ENCODE measurements at places on chromosomes 1 and 21.

DNA sequence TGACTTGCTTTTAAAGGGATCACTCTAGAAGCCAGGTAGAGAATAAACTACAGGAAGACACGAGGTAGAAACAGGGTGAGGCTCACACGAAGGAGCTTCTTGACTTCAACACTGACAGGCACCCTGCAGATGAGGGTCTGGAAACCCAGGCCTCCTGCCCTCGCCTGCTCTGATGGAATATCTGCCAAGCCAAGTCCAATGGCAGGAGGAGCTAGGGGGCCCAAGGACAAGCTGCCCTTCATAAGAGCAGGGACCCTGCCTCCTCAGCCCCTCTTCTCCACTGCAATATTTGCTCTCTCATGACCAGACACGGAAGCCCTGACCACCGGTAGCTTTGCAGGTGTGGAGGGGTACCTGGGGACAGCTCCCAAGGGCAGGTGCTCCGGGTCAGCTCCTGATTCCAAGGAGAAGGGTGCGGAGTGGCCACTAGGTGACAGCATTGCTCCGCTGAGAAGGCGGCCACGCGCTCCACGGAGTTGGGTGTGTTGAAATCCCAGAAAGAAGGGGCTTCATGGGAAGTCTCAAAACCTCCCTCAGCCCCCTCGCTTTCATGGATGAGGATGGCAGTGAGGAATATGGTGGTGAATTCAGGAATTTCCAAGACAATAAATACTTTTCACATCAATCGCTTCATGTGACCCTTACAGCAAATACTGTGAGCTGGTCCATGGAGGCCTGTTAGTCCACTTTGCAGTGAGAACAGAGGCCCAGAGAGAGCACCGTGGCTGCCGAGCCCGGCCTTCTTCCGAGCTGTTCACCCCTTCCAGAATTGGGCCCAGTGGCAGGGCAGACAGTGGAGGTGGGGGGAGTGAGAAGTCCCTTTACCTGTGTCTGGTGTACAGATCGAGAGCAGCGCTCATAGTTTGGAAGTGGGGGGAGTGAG is 33.2 kb upstream of the PAX7 start:
- peak; percentile 96 for ATAC-seq

DNA sequence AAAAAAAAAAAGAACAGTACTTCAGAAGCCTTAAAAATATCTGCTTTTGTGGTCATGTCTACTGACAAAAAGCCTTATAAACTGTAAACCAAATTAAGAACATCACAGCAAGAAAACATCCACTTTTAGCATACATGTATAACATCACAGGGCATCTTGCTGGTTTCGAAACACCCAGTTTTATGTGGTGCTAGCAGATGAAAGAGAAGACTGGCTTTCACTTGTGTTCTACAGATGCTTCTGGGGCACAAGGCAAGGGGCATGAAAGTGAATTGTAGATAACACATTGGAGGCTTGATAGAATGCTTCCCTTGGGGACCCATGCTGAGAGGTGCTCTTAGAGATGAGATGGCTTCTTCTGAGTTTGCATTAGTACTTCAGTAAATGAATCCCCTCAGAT is 543.7 kb upstream of the PKN2 start:
- no peak for ATAC-seq

DNA sequence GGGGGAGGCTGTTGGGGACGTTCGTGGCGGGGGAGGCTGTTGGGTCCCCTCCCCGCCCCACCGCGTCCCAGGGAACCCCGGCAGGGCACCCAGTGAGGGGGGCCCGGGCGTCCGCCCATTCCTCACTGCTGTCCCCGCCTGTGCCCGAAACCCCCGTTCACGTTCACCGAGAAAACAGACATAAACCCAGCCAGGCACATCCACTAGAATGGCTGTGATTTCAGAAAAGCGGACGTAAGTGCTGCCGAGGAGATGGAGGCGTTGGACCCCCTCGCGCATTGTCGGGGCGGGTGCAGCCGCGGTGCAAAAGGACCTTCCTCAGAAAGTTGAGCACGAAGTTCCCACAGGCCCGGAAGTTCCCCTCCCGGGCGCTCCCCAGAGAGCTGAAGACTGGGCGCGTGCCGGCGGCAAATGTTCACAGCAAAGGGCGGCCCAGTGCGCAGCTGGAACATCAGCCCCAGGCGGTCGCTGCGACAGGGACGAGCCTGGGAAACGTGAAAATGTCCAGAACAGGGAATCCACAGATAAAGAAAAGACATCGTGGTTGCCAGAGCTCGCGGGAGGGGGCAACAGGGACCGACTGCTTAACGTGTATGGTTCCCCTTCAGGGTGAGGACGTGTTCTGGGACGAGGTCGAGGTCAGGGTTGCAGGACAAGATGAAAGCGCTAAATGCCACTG is 18.5 kb upstream of the SAMD11 start:
- no peak for ATAC-seq

GRCh38 chr21:44792702-44793591 is 8.7 kb downstream of the UBE2G2 start:
- peak; percentile 97 for ATAC-seq

- ATAC-seq, result no peak
Observed at GRCh38 chr1:229184066-229184465, 86.8 kb upstream of the RAB4A start.

- no peak for ATAC-seq
Observed at GRCh38 chr1:205430696-205431305, 8.9 kb upstream of the LEMD1 start.

- no peak for ATAC-seq
Observed at GRCh38 chr1:29599071-29599470, 362.7 kb downstream of the PTPRU start.

GRCh38 chr1:193729429-193729828 is 543.0 kb upstream of the B3GALT2 start:
- ATAC-seq, result peak; percentile 83

GRCh38 chr1:103514920-103515503 is 10.5 kb upstream of the RNPC3 start:
- ATAC-seq, result peak; percentile 84

DNA sequence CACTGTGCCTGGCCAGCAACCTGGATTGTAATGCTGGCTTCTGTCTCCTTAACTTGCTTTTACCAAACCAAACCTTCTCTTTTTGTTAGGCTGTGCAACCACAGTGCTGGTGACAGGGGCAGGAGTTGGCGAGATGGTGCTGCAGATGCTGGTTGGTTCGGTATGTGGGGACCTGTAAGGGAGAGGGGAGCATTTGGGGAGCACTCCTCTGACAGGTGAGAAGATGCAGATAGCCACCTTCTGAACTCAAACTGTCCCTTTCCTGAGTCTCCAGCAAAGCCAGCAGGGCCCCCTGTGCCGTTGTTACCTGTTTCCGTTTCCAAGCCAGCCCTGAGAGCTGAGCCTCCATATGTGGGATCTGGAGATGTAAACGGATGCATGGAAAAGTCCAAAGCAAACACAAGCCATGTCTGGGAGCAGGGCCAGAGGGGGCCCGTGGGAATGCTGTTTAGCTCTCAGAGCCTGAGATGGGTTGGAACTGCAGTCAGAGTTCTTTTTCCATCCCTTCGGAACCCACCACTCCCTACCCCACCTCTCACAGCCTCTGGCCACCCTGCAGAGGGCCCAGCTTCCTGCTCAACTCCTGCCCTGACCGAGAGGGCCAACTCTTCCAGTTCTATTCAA is 34.0 kb downstream of the ELK4 start:
- ATAC-seq, result no peak

DNA sequence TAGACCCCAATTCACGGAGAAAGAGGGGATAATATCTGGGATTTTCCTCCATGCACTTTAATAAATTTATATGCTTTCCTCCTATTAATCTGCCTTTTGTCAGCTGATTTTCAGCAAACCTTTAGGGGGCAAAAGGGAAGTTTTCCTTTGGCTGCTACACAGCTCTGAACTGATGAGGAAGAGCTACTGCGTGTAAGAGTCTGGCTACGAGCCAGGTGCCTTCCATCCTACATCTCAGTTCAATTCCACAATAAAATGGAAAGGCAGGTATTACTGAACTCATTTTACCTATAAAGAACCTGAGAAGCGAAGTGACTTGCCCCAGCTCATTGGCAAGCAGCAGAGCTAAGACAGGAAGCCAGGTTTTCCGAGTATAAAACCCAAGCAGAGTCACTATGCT is 28.3 kb upstream of the ZNF326 start:
- no peak for ATAC-seq

DNA sequence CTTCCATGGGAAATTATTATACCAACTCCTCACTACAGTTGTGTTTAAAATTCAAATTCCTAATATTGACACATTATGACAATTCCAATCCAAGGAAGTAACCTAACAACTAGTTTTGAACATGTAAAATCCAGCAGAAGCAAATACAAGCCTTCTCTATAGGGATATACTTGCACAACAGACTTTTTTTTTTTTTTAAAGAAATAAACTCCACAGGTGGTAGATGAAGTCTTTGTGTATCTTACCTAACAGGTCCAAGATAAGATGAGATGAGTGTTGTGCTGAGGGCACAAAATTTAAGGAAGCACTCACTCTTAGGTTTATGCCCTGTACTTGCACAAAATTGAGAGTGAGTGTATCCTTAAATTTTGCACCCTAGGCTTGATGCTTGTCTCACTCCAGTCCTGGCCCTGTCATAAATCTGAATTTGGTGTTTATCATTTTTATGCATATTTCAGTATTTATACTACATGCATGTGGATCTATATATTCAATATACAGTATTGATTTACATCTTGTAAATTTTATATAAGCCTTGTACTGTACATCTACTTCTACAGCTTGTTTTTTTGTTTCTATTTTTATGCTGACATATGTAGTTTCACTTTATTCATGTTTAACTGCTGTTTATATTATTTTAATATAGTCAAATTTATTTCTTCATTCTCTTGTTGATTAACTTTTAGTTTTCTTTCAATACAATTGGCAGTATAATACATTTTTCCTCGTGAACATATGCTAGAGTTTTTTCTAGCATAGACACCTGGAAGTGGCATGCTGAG is 60.6 kb upstream of the RGL1 start:
- no peak for ATAC-seq

DNA sequence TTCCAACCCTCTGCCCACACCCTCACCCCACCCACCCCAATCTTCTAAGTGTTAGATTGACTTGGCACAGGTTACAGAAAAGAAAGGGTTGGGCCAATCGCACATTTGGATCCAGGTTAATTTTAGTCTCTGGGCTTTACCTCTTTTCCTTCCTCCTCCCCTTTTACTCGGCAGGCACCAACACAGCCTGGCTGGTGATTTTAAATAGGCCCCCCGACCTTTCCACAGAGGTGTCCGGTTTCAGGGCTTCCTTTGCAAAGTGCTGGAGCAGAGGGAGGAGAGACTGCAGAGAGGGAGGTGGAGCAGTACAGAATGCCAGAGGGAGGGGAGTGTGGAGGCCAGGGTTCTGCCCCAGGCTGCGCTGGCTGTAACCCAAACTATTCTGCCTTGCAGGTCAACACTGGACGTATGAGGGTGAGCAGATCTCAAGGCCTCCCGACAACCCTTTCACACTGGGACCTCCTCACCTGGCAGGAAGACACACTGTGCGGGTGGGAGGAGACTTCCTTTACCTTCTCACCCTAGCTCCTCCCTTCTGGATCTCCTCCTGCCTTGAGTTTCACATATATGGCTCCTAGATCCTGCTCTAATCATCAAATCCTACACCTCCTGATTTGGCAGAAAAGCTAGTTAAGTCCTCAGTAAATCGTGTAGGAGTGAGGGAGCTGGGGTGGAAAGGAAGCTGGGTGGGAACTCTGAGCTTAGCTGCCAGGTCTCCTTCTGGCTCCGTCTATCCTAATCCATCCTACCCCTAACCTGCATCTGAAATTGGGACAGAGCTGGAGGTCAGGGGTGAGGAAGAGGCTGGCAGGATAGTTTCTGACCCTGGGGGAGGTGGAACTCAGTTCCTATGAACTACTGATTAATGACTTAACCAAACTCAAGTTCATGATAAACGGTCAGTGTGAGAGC is 2.4 kb downstream of the CA14 start:
- ATAC-seq, result peak; percentile 68

DNA sequence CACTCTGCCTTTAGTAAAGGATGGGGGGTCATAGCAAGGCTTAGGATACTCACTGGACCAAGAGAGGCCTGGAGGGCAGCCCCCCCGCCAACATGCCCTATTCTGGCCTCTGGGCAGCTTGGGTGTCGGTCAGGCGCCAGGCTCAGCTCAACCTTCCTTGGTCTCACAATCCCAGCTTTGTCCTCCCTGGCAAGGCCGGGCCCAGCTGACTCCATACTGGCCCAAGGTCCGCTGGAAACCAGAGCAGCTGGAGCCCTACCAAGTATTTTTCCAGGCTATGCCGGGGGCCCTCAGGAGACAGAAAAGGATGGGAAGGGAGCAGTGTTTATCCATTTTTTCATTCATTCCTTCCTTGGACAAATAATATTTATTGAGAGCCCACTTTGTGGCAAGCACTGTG is 6.2 kb downstream of the FBXO2 start:
- no peak for ATAC-seq

DNA sequence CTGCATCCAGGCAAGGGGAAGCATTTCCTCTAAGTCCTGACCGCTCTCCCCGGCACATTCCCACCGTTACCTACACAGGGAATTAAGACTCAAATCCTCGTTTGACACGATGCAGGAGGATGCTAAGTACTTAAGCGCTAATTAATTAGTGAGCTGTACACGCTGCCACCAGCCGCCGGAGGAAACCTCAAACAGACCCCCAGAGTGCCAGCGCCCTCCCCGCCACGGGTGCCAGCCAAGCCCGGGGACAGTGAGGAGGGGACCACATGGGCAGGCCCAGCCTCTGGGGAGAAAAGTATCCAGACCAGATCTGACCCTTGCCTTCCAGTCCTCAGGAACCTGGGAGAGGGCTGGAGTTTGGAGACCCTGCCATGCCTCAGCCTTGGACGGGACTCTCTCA is 17.4 kb upstream of the CASZ1 start:
- ATAC-seq, result no peak

DNA sequence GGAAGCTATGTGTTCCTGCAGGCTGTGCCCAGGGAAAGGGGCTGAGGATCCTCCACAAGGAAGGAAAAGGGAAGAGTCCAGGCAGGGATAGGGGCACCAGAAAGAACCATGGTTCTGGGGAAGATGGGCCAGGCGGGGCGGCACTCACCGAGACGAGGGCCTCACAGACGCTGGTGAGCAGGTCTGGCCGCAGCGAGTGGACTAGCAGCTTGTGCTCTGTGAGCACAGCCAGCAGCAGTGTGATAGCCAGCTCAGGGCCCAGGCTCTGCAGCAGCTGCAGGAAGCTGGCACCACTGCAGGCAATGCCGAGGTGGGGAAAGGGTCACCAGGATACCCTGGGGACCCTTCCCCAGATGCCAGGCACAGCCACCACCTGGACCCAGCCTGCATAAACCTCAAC is 5.8 kb downstream of the DENND4B start:
- no peak for ATAC-seq

DNA sequence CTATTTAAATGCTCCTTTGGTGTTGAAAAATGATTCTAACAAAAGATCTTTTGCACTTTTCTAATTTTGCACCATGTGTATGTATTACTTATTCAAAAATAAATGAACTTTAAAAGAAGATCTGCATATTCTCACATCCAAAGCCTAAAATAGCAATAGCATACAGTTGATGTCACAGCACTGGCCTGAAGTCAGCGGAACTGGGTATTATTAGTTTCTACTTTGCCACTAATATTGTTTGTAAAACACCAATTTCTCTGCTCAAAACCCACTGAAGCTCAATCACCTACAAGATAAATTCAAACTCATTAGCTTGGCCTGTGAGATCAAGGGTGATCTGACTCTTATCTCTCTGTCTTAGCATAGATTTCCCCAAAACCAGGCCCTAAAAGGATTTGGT is 34.5 kb upstream of the BCAR3 start:
- ATAC-seq, result no peak

All from SK-N-SH treated with all-trans-retinoic acid at 6 μM for 48 hours (cell line).